ENCODE measurements at places on chromosomes 6 and 20. TPM values are rescaled to one million over a fixed set of nuclear protein-coding genes. Genes with fewer than 3 reads are reported as not detected.

ZNF217 gene
- total RNA-seq = 13.5 TPM

FAM162B gene
- 0.20 TPM for total RNA-seq

DYNLT2 gene
- 0.20 TPM for total RNA-seq

SNAI1 gene
- total RNA-seq = 0.35 TPM

MCM9 gene
- 7.8 TPM for total RNA-seq

ADGB gene
- not detected for total RNA-seq

TRIM15 gene
- 0.19 TPM for total RNA-seq

- no peak for DNase-seq
Measured at GRCh38 chr6:146315381-146316174, 228.1 kb upstream of the RAB32 start.

DNA sequence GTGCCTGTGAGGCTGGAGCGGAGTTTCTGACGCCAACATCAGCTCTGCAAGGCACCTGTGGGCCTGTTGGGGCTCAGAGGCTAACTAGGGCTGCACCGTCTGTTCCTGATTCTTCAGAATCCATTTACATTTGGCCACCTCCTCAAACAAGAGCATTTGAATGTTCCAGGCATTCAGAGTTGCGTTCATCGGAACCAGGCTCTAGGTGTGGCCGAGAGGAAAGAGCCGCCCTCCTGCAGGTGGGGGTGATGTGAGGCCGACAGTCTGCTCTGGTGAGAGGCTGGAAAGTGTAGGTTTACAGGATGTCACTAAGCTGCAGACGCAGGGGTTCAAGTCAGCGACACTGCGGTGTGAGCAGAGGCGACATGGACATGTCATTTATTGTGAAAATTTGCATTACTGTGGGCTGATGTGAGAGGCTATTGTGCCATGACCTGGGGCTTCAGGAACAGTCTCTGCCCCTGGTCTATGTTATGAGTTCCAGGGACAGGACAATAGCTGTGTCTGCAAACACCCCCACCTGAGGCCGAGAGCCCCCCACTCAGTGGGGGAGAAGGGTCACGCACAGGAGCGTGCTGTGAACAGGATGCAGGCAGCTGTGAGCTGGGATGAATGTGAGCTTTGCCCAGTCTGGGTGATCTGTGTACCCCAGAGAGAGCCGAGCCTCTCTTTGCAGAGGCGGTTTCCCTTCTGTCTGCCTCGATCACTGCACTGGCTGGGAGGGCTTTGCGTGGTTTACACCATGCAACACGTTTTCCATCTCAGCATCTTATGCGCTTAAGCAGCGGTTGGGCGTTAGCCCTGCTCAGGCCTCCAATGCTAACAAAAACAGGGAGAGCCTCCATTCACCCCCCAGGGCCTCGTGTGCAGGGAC, 21.1 kb downstream of the SLCO4A1 start:
- DNase-seq = peak; percentile 48

GRCh38 chr20:35040646-35041045, 52.0 kb downstream of the TRPC4AP start:
- no peak for DNase-seq

GRCh38 chr6:26401987-26402658, at the start of gene BTN3A1:
Gene BTN3A1 (plus strand): TSS chr6:26402275. CDS start chr6:26405564, 3,289 bp downstream.
- DNase-seq = peak; percentile 68

- DNase-seq = no peak
Measured at GRCh38 chr6:34020278-34020677, 125.6 kb downstream of the GRM4 start.

- no peak for DNase-seq
Measured at GRCh38 chr6:162238675-162239074, 488.9 kb downstream of the PRKN start.

DNA sequence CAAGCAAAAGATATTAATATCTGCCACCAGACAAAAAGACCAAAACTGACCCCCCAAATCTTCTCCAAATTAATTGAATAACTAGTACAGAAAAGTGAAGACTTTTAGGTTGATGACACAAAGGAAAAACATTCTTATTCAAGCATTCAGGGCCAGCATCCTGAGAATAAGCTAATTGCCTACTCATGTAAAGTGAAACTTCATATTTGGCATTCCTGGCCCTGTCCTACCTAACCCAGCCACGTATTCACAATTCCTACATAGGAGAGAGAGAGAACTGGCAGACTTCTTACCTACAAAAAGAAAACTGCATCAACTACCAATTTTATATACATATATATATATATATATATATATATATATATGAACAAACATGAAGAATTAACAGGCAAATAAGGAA, 4.9 kb upstream of the ASCC3 start:
- no peak for DNase-seq

DNA sequence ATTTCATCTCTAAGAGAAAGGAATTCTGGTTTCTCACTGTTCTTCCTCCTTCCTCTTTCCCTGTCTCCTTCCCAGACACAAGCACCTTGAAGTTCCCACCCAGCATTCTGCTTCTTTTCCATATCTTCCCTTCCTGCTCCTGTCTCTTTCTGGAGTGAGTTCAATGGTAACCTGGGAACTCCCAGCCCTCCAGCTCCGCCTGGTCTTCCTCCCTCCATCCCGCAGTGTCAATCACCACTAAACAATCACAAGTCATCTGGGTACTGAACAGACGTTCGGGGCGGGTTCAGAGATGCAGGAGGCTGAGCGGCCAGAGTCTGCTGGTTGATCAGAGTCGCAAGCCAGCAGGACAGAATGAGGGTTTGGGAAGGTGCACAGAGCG, 7.7 kb downstream of the TTBK1 start:
- DNase-seq = no peak

GRCh38 chr6:138343112-138343511, 34.6 kb upstream of the SMIM28 start:
- DNase-seq = no peak

DNA sequence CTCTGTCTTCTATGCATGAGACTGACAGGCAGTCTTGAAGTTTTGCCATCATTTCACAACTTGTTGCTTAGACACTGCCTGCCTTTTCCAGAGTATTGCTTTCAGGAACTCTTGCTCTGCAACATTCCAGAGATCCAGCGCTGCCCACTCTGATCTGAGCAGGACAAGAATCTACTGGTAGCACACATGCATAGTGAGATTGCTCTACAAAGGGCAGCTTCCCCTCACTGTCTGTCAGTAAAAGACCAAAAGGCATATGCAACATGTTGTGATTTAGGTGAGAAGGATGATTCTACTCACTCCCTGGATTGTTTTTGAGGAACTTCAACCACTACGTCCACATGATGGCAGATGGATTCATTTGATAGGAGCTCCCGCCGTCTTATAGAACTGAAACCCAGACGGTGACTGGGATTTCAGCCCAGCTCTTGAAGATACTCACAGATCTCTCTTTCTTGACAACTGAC, 259.1 kb downstream of the ARID1B start:
- DNase-seq = no peak

GRCh38 chr20:41978246-41978790, 360.1 kb upstream of the CHD6 start:
- DNase-seq = no peak

- DNase-seq = no peak
Measured at GRCh38 chr20:50455656-50456451, 54.3 kb upstream of the PTPN1 start.

GRCh38 chr6:88952065-88952704, 11.2 kb downstream of the RNGTT start:
- DNase-seq = no peak

- peak; percentile 61 for DNase-seq
Measured at GRCh38 chr6:3356056-3356823, 97.5 kb downstream of the PSMG4 start.

DNA sequence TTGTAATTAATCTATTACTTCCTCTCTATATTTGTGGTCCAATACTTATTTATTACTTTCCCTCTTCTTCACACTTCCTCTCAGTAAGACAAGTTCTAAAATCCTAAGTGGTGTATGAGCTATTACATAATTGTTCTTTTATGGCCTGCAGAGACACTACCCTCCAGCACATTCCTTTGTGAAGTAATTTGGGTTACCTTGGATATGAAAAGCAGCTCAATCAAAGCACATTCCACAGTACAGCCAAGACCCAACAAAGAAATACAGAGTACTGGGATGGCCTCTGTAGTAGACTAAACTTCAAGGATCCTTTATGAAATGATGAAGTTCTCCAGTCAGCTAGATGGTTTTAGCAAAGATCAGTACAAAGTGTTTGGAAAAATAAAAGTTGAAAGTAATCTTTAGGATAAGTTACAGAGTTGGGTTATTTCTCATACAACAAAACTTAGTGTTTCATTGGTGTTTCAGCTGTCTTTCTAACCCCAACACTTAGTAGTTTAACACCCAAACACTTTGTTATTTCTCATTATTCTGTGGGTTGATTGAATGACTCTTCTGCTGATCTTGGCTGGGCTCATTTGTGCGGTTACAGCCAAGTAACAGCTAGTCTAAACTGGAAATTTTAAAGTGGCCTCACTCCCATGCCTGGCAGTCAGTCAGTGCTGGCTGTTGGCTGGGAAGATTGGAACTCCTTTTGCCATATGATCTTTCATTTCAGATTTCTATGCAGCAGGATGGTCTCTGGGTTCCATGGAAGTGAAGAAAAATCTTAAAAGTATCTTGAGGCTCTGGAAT, 161.5 kb upstream of the POU3F2 start:
- no peak for DNase-seq

DNA sequence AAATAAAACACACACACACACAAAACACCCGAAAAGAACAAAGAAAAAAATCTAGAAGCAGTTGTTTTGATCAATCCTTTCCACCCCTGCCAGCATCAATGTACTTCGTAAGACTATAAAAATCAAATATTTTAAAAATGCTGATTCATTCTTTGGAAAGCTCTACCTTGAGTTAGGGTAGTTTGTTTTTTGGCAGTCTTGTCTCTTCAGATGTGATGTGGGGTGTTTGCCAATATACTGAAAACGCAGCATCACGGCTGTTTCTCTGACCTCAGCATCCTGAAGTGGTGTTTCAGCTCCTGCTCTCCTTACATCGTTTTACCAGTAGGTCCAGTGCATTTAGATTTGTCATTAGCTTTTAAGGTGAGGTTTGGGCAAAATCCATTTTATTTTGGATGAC, 526.0 kb downstream of the UTRN start:
- no peak for DNase-seq

GRCh38 chr20:41654292-41654691, 36.1 kb upstream of the CHD6 start:
- DNase-seq = no peak

- DNase-seq = no peak
Measured at GRCh38 chr6:105893741-105894140, 192.4 kb upstream of the PRDM1 start.
